ENCODE measurements at places on chromosomes 6 and 20. TPM values are rescaled to one million over a fixed set of nuclear protein-coding genes. Genes with fewer than 3 reads are reported as not detected.

Gene BPIFB2
- total RNA-seq, result not detected

Gene MMP24
- 6.2 TPM for total RNA-seq

Gene CCN6
- total RNA-seq, result not detected

Gene HLA-DPA1
- 71.6 TPM for total RNA-seq

Gene MAD2L1BP
- total RNA-seq, result 282 TPM

GRCh38 chr6:128063850-128064539 is 163.1 kb upstream of the THEMIS start:
- no peak for DNase-seq
- H3K4me1 ChIP-seq, result peaks cover 21% of the 10 kb centered on the region
- H3K4me3 ChIP-seq, result no peak overlapping the region
- peak overlapping the region; percentile 10 for H3K27ac ChIP-seq
- H3K36me3 ChIP-seq, result peaks cover 13% of the 10 kb centered on the region

DNA sequence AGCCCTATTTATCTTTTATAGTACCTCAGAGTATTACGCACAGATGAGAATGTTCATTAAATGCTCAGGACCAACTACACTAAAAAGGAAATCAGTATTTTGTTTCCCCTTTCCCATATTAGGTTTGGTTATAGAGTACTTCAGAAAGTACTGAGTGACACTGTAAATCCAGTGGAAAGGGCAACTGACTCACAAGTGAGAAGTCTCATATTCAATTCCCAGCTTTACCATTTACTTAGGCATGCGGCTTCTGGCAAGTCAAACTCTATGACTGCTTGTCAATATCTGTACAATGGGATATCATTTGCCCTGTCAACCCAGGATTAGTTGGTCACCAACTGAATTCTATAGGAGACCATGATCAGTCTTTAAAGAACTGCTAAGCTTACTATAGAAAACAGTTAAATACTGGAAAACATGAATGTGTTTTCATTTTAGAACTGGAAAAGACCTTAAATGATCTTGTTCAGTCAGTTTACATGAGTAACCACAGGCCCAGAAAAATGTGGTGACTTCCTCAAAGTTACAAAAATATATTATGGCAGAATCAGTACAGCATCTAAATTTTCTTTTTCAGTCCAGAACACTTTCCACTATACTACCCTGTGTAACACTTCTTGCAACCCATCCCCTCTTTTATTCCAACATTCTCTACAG is 3.6 kb downstream of the MAP3K7 start:
- no peak for DNase-seq
- H3K27me3 ChIP-seq, result no peaks in the 10 kb centered on the region
- H3K4me1 ChIP-seq, result peaks cover 26% of the 10 kb centered on the region
- H3K27ac ChIP-seq, result no peak overlapping the region
- no peak overlapping the region for H3K4me3 ChIP-seq

DNA sequence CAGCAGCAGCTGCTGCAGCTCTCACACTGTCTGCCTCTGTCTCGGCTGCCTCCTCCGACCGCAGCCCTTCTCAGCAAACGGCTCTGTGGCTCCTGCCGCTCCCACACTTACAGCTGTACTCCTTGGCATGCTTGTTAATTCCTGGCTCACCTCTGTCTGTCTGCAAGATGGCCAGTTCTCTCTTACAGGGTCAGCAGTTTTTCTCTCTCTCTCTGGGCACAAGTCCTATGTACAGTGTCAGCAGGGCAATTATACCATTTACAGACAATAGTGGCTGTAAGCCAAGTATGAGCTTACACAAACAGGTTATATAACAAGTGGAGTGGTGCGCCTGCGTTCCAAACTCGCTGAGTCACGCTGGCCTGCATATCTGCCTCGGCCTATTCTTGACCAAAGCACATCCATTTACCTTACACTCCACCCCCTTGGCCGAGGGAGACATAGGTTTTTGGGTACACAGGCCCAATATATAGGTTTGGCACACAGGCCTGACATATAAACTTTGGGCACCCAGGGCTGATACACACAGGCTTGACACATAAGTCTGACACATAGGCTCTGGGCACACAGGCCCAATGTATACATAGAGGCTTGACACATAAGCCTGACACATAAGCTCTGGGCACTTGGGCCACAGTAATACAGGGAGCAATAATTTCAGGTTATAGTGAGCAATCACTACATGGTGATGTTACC is 4.4 kb downstream of the ZKSCAN3 start:
- peak overlapping the region; percentile 89 for H3K27ac ChIP-seq
- peak; percentile 62 for DNase-seq
- H3K27me3 ChIP-seq, result no peaks in the 10 kb centered on the region
- H3K36me3 ChIP-seq, result no peaks in the 10 kb centered on the region
- H3K4me3 ChIP-seq, result no peak overlapping the region

DNA sequence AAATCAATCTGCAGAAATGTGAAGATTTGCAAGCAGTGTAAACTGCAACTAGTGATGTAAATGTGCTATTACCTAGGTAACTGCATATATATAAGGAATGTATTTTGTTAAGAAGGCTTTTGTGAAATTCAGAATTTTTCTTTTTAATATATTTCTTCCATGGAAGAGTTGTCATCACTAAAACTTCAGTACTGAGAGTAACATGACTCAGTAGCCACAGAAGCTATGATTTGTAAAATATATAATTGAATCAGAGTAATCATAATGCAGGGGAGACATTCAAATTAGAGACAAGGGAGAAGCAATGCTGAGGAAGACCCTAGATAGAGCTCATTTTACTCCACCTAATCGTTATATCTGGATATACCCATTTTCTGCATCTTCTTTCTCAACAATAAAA is 141.7 kb downstream of the ADGRG6 start:
- DNase-seq, result no peak
- H3K36me3 ChIP-seq, result no peaks in the 10 kb centered on the region
- no peaks in the 10 kb centered on the region for H3K4me1 ChIP-seq
- no peak overlapping the region for H3K4me3 ChIP-seq
- no peaks in the 10 kb centered on the region for H3K27me3 ChIP-seq

DNA sequence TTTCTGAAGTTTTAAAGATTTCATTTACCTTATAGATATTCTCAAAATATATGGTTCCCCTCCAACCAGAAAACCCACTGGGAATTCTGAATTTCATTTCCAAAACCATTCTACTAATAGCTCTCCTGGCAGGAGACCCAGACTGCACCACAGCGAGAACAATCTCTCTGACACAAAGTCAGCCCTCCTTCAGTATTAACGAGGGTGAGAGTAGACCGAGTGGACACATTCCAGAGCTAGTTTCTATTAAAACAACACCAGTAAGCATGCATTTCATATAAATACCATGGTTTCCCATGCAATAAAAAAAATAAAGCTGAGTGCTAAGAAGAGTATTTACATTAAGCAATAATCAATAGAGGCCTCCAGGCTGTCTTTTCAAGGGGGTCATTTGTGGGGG is 899.6 kb upstream of the SLC35B3 start:
- H3K27ac ChIP-seq, result no peak overlapping the region
- no peak overlapping the region for H3K4me3 ChIP-seq
- no peaks in the 10 kb centered on the region for H3K36me3 ChIP-seq
- H3K27me3 ChIP-seq, result no peaks in the 10 kb centered on the region
- no peaks in the 10 kb centered on the region for H3K4me1 ChIP-seq
- DNase-seq, result peak; percentile 3

DNA sequence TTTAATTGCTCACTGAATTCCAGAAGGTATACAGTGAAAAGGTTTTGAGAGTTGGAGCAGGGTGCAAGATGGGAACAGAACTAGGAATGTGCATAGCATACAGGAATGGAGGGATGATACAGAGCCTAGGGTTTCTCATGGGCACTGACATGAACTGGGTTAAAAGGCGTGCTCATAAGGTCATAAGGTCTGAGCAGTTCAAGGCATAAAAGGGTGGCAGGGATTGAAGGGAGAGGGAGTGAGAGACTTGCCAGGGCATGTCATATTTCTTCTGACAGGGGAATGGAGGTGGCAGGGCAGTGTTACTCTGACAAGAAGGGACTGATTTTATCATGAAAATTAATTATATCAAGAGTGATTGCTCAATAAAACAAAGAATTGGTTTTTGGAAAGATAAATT is 4.7 kb downstream of the MLIP start:
- no peaks in the 10 kb centered on the region for H3K4me1 ChIP-seq
- H3K4me3 ChIP-seq, result no peak overlapping the region
- H3K36me3 ChIP-seq, result no peaks in the 10 kb centered on the region
- no peak overlapping the region for H3K27ac ChIP-seq

DNA sequence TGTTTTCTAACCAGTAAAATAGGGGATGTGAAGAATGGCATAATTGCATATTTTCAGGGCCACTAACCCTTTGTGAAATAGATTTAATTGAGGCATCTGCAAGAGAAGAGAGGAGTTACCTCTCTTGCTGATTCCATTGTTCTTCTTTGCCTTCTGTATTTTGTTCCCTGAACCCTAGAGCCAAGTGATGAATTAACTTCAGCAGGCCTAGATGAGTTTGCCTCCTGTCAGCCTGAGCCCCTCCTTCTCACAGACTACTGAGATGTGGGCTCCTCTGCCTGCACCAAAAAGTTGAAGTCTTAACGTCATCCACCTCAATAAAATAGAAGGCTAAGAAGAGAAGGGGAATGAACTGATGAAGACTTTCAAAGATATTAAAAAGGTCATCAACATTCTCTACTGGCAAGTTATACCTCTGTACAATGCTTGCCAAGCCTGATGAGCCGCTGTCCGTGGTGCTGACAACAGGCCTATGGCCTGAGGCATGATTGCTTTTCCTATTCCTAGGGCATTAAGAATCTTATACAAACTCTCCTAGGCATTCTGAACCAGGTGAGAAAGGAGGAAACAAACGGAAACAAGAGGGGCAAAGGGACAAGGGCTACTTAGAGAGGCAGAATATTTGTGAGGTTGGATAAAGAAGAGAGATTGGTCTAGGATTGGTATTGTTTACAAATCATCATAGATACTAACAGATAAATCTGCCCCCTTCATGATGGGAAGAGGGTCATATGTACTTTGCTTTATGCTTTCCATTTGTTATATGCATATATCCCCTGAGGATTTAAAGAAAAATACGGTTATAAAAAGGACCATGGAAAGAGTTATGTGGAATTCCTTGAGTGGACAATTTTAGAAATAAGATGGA is 46.8 kb downstream of the CD24 start:
- no peak overlapping the region for H3K4me3 ChIP-seq
- no peaks in the 10 kb centered on the region for H3K36me3 ChIP-seq
- no peaks in the 10 kb centered on the region for H3K27me3 ChIP-seq
- H3K27ac ChIP-seq, result no peak overlapping the region
- no peaks in the 10 kb centered on the region for H3K4me1 ChIP-seq

DNA sequence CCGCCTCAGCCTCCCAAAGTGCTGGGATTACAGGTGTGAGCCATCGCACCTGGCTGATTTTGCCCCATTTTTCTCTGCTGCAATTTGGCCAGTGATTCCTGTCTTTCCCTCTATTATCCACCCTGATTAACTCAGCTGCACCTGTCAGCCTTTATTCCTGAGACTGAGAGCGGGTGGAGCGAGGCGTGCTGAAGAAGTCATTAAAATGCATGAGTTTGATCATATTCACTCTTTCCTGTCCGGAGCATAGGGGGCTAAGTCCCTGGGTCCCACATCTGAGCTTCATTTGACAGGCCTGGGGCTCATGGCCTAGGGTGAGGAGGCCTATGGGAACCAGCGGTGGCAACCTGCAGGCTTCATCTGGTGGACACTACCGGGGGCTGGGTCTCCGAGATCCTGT is 25.7 kb upstream of the CTNNBL1 start:
- H3K36me3 ChIP-seq, result no peaks in the 10 kb centered on the region
- H3K27ac ChIP-seq, result no peak overlapping the region
- no peak overlapping the region for H3K4me3 ChIP-seq
- DNase-seq, result no peak

- H3K27ac ChIP-seq, result no peak overlapping the region
- H3K36me3 ChIP-seq, result no peaks in the 10 kb centered on the region
- H3K27me3 ChIP-seq, result no peaks in the 10 kb centered on the region
- no peak overlapping the region for H3K4me3 ChIP-seq
Observed at GRCh38 chr6:149248693-149249369, 68.7 kb upstream of the TAB2 start.

DNA sequence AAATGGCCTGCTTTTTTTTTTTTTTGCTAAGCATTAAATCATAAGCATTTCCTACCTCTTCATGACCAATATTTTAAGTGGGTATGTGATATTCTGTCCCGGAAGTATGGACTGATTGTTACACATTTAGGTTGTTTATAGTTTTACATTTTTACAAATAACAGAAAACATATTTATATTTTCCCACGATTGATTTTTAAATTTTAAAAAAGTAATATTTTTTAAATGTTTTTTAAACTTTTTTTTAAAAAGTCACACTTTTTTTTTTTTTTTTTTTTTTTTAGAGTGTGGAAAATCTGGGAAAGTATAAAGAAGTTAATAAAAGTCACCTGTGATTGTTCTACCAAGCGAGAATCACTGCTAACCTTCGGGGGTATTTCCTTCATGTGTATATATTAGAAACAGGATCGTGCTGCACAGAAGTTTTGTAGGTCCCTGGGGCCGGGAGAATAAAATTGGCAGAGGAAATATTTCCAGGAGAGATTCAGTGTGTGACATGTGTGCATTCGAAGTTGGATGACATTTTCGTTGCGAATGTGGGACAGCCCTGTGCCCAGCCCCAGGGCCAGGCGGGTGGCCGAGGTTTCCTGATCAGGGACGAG is 173.1 kb downstream of the CDC5L start:
- no peak for DNase-seq
- peaks cover 31% of the 10 kb centered on the region for H3K4me1 ChIP-seq

DNA sequence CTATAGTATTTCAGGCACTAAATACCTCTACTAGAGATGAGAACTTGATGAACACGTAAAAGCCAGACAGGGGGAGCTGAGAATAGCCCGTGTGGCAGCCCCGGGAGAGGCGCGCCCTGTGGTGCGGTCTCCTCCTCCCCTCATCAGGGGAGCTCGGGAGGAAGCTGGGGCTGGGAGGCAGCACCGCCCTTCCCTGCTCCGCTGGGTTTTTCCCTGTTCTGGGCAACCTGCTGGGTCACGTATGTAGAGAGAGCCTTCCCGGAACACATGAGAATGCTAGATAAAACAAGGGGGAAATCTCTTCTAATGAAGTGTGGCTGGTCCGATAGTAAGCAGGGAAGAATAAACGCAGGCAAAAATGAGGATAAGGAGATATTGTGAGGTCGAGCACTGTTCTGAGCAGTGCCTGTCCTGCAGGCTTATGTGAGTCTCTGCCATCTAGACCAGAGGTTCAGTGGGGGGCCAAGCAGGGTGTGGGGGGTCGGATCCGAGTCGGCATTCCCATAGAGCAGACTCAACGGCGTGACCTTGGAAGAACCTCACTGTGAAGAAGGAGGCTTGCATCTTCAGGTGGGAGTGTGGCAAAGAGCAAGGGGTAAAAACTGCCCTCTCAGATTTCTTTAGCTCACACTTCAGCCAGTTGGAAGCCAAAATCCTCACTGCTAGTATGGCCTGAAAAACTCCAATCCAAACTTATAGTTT is 13.4 kb upstream of the RPS6KA2 start:
- H3K27ac ChIP-seq, result peak overlapping the region; percentile 10
- no peaks in the 10 kb centered on the region for H3K27me3 ChIP-seq
- H3K36me3 ChIP-seq, result no peaks in the 10 kb centered on the region
- no peaks in the 10 kb centered on the region for H3K4me1 ChIP-seq
- no peak overlapping the region for H3K4me3 ChIP-seq
- peak; percentile 67 for DNase-seq

- no peak overlapping the region for H3K4me3 ChIP-seq
- no peak for DNase-seq
- H3K4me1 ChIP-seq, result peaks cover 6% of the 10 kb centered on the region
- H3K36me3 ChIP-seq, result no peaks in the 10 kb centered on the region
Observed at GRCh38 chr6:121330516-121330915, 3.8 kb downstream of the TBC1D32 start.

- no peaks in the 10 kb centered on the region for H3K27me3 ChIP-seq
- H3K27ac ChIP-seq, result peak overlapping the region; percentile 79
- no peak overlapping the region for H3K4me3 ChIP-seq
- peaks cover 45% of the 10 kb centered on the region for H3K4me1 ChIP-seq
- no peak for DNase-seq
Observed at GRCh38 chr6:122799916-122800686, 11.0 kb downstream of the SMPDL3A start.
